ENCODE measurements at places on chromosomes 13 and 19.

- peak; percentile 32 for DNase-seq
Measured at GRCh38 chr19:289651-290371, 1.4 kb downstream of the PLPP2 start.

- DNase-seq = no peak
Measured at GRCh38 chr19:5772416-5772815, 12.1 kb downstream of the PRR22 start.

- no peak for DNase-seq
Measured at GRCh38 chr13:23766283-23766682, 122.9 kb downstream of the MIPEP start.

GRCh38 chr19:19399733-19400433 lies 5.6 kb upstream of the GATAD2A start:
- DNase-seq = no peak

GRCh38 chr19:39736088-39736487 lies 1.7 kb downstream of the CLC start:
- no peak for DNase-seq

DNA sequence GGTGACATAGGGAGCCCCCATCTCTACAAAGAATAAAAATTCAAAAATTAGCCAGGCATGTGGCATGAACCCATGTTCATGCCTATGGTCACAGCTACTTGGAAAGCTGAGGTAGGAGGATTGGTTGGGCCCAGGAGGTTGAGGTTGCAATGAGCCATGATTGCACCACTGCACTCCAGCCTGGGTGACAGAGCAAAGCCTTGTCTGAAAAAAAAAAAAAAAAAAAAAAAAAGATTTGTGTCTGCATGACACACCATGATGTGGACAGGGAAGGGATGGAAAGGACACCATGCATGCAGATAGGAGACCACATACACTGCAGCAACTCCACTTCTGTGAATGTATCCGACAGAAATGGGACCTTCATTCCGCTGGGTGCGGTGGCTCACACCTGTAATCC lies 34.0 kb upstream of the HOMER3 start:
- DNase-seq = no peak

DNA sequence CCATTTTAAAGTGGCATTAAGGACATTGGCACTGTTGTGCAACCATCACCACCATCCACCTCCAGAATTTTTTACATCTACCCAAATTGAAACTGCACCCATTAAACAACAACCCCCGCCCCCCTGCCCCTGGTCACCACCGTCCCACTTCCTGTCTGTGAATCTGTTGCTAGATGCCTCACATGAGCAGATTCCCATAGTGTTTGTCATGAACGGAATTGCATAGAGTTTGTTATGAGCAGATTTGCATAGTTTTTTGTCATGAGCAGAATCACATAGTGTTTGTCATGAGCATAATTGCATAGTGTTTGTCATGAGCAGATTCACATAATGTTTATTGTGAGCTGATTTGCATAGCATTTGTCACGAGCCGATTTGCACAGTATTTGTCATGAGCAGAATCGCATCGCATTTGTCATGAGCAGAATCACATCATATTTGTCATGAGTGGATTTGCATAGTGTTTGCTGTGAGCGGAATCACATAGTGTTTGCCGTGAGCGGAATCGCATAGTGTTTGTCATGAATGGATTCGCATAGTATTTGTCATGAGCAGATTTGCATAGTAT lies 54.0 kb upstream of the GTF3A start:
- peak; percentile 28 for DNase-seq

GRCh38 chr19:18697680-18698079 lies 14.2 kb downstream of the CRTC1 start:
- peak; percentile 24 for DNase-seq

DNA sequence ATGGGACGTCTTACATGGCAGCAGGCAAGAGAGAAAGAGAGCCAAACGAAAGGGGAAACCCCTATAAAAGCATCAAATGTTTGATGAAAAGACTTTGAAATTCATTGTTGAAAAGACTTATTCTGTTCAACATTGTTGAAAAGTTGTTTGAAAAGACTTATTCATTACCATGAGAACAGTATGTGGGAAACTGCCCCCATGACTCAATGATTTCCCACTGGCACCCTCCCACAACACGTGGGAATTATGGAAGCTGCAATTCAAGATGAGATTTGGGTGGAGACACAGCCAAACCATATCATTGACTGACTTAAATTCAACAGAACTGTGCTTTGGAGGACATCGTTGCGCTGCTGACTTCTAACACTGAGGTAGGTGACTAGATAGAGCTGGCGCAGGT lies 48.0 kb upstream of the RCBTB2 start:
- DNase-seq = no peak

DNA sequence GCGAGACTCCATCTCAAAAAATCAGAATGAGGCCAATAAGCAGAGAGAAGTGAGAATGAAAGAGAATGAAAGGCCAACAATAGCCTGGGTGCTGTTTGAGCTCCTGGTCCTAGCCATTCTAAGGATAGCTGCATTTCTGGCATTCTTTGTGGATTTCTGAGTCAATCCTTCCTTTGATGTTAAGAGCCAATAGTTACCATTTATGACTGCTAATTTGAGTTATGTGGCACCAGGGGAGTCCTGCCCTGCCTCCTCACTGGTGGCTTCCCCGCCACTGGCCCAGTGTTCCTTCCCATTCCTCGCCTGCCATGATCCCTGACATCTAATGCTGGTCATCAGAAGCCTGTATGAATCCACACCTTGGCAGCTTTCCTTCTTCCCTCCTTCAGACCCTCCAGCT lies 991.2 kb downstream of the UQCRFS1 start:
- DNase-seq = no peak

DNA sequence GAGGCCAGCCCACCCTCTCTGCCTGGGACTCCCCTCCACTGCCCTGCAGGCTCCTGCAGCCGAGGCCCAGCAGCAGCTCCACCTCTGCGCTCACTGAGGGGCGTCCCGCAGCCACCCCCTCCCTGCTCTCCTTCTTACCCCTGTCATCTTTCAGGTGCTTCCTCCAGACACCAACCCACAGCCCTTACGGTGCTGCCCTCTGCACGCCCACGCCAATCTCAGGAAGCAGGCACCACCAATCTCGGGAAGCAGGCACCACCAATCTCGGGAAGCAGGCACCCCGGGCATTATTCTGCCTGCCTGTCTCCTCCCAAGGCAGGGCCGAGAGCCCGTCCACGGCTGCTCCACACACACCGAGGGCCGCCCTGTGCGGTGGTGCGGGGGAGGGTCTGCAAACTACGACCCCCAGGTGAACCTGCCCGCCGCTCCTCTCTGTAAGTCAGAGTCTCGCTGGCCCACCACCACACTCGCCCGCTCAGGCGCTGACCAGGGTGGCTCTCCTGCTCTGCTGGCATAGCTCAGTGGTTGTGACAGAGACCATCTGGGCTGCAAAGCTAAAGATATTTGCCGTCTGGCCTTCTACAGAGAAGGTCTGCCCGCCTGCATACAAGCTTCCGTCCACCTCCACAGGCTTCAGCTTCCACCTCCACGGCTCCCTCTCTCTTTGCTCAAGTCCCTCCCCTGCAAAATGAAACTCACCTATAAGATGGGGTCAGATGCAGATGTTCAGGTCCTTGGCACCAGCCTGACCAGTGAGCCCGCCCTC lies 2.9 kb downstream of the LSM7 start:
- DNase-seq = no peak

GRCh38 chr19:29645911-29646310 lies 19.4 kb upstream of the PLEKHF1 start:
- no peak for DNase-seq

- no peak for DNase-seq
Measured at GRCh38 chr13:33296793-33297425, 11.4 kb upstream of the STARD13 start.

DNA sequence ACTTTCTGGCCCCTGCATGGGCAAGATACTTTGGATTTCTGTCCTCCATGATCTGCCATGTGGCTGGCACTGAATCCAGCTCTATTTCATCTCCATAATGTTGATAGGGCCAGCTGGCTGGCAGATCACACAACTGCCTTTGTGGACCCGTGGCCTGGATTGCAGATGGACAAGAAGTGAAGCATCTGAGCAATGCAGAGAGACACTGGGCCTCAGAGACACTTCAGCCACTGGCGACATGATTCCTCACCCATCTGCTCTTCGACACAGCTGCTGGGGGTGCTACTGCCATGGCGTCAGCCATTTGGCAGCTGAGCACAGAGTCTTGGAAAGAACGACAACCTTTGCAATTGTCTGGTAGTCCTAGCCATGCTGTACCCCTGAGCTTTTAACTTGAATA lies 79.5 kb upstream of the MYO16 start:
- no peak for DNase-seq

GRCh38 chr19:30159636-30160035 lies 212.5 kb upstream of the ZNF536 start:
- no peak for DNase-seq

GRCh38 chr13:109834973-109835720 lies 48.8 kb upstream of the IRS2 start:
- DNase-seq = no peak

DNA sequence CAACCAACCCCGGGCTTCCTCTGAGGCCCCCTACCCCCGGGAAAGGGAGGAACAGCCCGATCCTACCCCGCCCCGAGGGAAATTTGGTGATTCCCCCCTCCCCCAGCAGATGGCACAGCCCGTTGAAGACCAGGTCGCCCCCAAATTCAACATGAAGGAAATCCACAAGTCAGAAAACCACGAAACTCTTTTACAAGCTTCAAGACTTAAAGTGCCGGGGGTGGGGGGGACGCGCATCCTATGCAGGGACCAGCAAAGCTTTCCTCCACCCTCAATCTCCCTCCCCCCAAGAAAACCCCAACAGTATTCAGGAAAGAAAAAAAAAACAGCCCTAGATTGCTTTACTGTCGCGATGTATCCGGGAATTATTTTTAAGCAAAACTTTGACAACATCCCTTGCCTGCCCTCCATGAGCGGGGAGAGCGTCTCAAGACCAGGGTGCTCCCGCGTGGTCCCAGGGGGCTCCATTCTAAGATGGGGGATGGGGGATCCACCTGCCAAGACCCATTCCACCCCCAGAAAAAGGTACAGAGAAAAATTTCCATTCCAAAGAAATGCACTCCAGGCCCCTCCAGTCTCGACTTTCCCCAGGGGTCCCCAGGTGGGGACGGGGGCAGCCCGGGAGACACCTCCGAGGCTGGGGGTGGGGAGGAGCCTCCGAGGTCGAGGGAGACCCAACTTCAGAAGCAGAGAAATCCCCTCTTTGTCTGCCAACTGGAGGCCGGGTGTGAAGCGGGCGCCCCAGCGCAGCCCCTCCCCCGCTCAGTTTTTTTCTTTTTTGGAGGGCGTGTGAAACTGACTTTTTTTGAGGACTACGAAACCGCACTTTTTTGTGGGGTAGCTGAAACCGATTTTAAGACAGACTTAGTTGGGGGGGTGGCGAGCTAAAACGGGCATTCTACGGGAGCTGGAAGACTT lies 1.5 kb downstream of the TCF3 start:
- DNase-seq = peak; percentile 71

- DNase-seq = no peak
Measured at GRCh38 chr13:95241321-95241720, 59.9 kb downstream of the ABCC4 start.

DNA sequence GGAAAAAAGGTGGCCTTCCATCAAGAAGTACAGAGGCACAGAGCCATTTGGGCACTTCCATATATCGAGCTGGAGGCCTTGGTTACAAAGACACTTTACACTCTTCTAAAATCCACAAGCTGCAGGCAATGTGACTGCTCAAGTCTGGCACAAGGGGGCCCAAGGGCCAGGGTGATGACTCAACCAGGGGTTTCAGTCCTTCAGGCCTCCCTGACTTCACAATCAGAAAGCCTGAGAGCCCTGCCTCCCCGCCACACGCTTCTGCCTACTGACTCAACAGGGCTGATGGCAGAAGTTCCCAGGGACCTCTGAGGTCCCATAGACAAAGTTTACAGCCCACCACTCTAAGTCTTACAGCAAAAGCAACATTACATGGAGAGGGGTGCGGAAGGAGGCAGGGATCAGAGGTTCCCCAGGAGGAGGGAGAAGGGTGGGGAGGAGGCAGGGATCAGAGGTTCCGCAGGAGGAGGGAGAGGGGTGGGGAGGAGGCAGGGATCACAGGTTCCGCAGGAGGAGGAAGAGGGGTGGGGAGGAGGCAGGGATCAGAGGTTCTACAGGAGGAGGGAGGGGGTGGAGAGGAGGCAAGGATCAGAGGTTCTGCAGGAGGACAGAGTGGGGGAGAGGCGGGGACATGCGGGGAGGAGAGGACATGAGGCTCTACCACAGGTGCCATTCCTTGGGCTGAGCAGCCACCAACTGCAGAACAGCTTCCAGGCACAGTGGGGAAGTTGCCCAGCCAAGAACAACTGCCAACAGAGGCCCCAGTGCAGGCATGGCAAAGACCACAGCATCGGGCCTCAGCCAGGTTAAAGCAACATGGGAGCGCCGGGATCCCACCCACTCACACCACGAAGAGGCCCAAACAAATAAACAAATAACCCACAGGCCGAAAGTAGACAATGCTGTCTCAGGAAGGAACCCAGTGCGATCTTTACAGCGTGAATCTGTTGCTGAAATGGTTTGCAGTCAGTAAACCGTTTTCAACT lies 52.0 kb downstream of the SLC7A1 start:
- peak; percentile 15 for DNase-seq

- no peak for DNase-seq
Measured at GRCh38 chr13:109427695-109428094, 358.7 kb downstream of the IRS2 start.

GRCh38 chr19:49347835-49348234 lies 12.6 kb downstream of the CD37 start:
- peak; percentile 83 for DNase-seq

DNA sequence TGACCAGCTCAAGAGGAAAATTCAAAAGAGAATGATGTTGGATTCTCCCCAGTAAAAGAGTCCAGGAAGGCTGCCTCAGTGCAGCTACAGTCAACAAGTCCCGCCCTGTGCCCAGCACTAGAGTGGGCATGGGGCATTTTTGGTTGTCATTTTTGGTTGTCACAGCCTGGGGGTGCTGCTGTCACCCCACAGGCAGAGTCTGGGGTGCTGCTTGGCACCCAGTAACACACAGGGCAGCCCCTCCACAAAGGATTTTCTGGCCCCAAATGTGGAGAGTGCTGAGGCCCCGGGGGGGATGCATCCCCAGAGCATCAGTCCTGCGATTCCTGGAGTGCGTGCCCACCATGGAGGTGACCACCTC lies 28.2 kb upstream of the TMEM255B start:
- no peak for DNase-seq

GRCh38 chr13:100454876-100455275 lies 133.7 kb downstream of the GGACT start:
- no peak for DNase-seq

DNA sequence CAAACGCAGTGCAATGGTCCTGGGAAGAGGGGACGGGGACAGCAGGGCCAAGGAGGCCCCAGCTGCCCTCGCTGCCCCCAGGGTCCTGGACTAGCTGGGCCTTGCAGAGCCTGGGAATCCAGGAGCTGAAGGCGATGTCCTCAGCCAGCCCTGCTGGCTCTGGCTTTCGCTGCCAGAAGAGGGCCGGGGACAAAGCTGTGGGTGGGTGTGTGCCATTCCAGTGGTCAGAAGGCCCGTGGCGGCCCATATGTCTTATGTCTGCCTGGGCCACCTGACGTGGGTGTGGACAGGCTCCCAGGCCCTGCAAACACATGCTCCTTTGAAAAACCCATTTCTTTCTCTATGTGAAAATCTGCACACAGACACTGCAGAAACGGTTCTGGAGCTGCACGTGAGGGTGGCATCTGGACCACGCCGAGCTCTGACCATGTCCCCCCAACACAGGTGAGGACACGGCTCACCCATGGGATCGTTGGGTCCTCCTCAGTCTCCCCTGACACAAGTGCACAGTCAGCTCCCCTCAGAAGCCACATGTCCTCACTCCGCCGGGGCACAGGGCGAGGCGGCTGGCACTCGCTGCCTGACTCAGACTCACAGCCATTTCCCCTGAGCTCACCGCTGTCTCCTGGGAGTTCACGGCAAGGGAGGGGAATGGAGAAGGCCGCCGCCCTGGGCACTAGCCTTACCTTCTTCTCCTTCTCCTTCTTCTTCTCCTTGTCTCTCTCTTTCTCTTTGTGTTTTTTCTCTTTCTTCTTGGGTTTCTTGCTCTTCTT lies 16.9 kb downstream of the IZUMO4 start:
- DNase-seq = no peak

Measured in NAMALWA (cell line).